Calu3 (cell line): ENCODE measurements at places on chromosomes 6 and 20. TPM values are rescaled to one million over a fixed set of nuclear protein-coding genes. Genes with fewer than 3 reads are reported as not detected.

Gene C6orf15
- total RNA-seq: not detected in 2 replicates

Gene TRIM40
- total RNA-seq: 0.29 TPM in 1 of 2 replicates, not detected in the other

DNA sequence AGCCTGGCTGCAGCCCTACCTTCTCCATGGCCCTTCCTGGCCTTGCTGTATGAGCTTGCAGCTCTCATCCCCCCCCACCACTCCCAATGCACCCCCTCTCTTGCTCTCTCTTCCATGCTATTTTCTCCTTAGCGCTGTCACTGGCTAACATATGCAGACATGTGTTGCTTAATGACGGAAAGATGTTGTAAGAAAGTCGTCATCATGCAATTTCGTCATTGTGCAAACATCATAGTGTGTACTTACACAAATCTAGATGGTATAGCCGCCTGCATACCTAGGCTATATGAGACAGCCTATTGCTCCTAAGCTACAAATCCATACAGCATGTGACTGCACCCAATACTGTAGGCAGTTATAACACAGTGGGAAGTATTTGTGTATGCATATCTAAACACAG is 27.0 kb downstream of the ANGPT4 start:
- H3K36me3 ChIP-seq: no peaks in the 10 kb centered on the region
- H3K4me1 ChIP-seq: peaks cover 8% of the 10 kb centered on the region
- no peak for DNase-seq
- H3K27ac ChIP-seq: no peak overlapping the region
- H3K4me3 ChIP-seq: no peak overlapping the region

DNA sequence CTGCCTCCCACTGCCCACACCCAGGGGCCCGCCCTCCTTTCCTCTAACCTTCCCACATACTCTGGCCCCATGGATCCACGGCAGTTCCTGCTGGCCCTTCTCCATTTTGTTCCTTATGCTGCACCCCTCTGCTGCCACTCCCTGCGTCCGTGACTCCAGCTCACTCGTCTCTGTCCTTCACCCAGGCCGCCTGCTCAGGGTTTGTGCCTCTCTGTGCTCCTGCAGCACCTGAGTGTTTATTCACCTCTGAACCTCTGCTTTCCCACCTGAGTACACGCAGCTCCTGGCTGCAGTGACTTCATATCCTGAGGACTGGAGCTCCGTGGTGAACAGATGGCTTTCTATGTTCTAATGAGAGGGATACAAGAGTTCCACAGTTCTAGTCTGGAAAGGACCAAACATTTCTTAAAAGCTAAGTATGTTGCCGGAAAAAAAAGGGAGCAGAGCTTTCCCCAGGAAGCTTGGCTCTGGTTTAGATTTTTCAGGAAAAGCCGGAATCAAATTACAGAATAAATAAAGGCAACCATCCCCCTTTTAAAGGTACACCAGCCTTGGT is 1.5 kb upstream of the GNRH2 start:
- H3K4me1 ChIP-seq: peaks cover 12% of the 10 kb centered on the region
- no peak overlapping the region for H3K4me3 ChIP-seq
- DNase-seq: no peak
- H3K27ac ChIP-seq: no peak overlapping the region
- no peaks in the 10 kb centered on the region for H3K27me3 ChIP-seq

- H3K27me3 ChIP-seq: no peaks in the 10 kb centered on the region
- H3K36me3 ChIP-seq: peaks cover 32% of the 10 kb centered on the region
- H3K4me3 ChIP-seq: no peak overlapping the region
- no peak overlapping the region for H3K27ac ChIP-seq
- H3K4me1 ChIP-seq: peaks cover 9% of the 10 kb centered on the region
Measured at GRCh38 chr6:167870321-167870720, 43.6 kb downstream of the AFDN start.

DNA sequence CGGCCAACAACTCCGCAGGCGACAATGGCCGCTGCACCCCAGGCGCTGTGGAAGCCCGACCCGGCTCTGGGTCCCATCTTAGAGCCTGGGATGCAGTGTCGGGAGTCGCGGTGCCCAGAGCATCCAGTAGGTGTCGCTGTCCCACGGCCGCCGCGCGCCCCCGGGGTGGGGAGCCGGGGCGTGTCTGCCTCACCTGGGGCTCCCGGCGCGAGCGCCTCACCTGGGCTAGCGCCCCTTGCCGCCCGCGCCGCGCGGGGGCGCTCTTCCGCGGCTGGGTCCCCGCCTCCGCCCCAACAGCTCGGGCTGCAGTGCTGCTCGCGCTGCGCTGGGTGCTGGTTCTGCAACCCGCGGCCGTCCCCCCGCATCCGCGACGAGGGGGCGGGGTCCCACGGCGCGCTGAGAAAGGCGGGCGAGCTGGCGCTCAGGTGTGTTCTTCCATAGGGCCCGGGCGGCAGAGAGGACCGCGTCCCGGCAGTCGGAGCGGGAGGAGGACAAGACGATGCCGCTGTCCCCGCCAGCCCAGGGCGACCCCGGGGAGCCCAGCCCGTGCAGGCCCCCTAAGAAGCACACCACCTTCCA is at the start of gene CRYBG1:
Gene CRYBG1, plus strand, starts transcription at position 308 of the 579 bp plus-strand sequence. Its CDS starts 192 bp downstream, at position 500.
- DNase-seq: peak; percentile 96
- H3K4me3 ChIP-seq: peak within 1 kb of the TSS; percentile 92
- no peak within 1 kb of the TSS for H3K27ac ChIP-seq
- H3K36me3 ChIP-seq: peaks cover 20% of the 10 kb centered on the region

DNA sequence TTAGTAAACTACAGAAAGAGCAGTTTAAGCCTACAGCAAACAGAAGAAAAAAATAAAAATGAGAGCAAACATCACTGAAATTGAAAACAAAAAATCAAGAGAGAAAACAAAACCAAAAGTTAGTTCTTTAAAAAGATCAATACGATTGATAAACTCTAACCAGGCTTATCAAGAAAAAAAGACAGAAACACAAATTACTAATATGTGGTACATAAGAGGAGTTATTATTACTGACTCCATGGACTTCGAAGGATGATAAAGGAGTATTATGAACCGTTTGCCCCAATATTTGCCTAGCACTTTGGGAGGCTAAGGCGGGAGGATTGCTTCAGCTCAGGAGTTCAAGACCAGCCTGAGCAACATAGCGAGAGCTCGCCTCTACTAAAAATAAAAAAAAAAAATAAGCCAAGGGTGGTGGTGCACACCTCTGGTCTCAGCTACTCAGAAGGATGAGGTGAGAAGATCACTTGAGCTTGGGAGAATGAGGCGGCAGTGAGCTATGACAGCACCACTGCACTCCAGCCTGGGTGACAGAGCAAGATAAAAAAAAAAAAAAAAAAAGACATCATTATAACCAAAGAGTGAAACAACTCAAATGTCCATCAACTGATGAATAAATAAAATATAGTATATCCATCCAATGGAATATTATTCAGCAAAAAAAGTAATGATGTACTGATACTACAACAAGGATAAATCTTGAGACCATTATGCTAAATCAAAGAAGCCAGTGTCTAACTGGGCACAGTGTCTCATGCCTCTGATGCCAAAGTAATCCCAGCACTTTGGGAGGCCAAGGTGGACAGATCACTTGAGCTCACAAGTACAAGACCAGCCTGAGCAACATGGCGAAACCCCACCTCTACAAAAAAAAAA is 12.9 kb downstream of the TRPC4AP start:
- no peak overlapping the region for H3K4me3 ChIP-seq
- no peaks in the 10 kb centered on the region for H3K27me3 ChIP-seq
- H3K4me1 ChIP-seq: no peaks in the 10 kb centered on the region
- no peak for DNase-seq

DNA sequence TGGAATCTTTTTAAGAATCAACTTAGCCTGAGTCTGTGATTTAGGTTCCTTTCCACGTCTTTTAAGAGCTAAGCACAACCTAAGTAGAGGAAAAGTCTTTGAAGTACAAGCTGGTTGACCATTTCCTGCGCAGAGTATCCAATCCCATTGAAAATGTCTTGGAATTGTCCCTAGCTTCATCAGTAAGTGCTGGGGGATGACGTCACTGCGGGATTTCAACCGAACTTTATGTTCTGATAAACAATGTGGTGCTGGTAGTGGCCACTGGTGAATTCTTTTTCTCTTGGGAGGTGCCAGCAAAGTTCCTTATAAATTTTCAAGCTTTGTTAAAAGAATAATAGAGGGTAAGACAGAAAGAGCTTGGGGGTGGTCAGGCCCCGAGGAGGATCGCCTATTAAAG is 69.2 kb downstream of the PDE7B start:
- no peak for DNase-seq
- H3K4me3 ChIP-seq: no peak overlapping the region
- peaks cover 8% of the 10 kb centered on the region for H3K4me1 ChIP-seq
- no peak overlapping the region for H3K27ac ChIP-seq
- no peaks in the 10 kb centered on the region for H3K27me3 ChIP-seq

GRCh38 chr6:167013067-167013466 is 13.9 kb downstream of the CEP43 start:
- no peak for DNase-seq
- no peak overlapping the region for H3K4me3 ChIP-seq
- H3K27me3 ChIP-seq: no peaks in the 10 kb centered on the region
- peaks cover 5% of the 10 kb centered on the region for H3K4me1 ChIP-seq
- H3K36me3 ChIP-seq: peaks cover 22% of the 10 kb centered on the region

- H3K27ac ChIP-seq: no peak overlapping the region
- no peak overlapping the region for H3K4me3 ChIP-seq
- H3K27me3 ChIP-seq: peaks cover 23% of the 10 kb centered on the region
- H3K4me1 ChIP-seq: peaks cover 8% of the 10 kb centered on the region
- DNase-seq: no peak
- H3K36me3 ChIP-seq: no peaks in the 10 kb centered on the region
Measured at GRCh38 chr6:157690441-157691210, 132.4 kb upstream of the SNX9 start.

GRCh38 chr6:164832410-164832809 is 477.0 kb downstream of the C6orf118 start:
- no peaks in the 10 kb centered on the region for H3K36me3 ChIP-seq
- DNase-seq: no peak
- H3K27ac ChIP-seq: no peak overlapping the region
- H3K4me1 ChIP-seq: peaks cover 7% of the 10 kb centered on the region

GRCh38 chr20:33028875-33029274 is 2.6 kb upstream of the BPIFB6 start:
- no peaks in the 10 kb centered on the region for H3K4me1 ChIP-seq
- H3K27ac ChIP-seq: no peak overlapping the region
- no peak for DNase-seq
- H3K27me3 ChIP-seq: no peaks in the 10 kb centered on the region
- no peaks in the 10 kb centered on the region for H3K36me3 ChIP-seq
- no peak overlapping the region for H3K4me3 ChIP-seq
